CD4-positive, alpha-beta T cell (primary cell): ENCODE measurements at places on chromosomes 1 and 21. TPM values are rescaled to one million over a fixed set of nuclear protein-coding genes. Genes with fewer than 3 reads are reported as not detected.
A peak's percentile ranks its signal among the peaks of the same experiment; 100 is the strongest.

DNA sequence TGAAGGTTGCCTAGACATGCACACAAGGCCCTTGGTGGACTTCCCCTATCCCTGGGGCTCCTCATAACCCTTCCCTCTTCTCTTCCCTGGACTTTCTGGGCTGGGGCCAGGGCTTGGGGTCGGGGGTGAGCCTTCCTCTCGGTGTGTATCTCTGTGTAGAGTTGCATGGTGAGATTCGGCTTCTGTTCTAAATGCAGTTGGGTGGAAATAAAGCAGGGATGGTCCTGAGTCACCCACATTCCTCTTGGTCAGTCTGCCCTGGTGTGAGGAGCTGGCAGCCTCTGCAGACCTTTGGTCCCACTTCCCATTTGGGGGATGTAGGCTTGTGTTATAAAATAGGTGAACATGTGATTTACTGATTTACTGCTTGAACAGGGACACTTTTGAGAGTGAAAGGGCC is 38.0 kb downstream of the ADARB1 start:
- H3K36me3 ChIP-seq = no peaks in the 10 kb centered on the region
- H3K4me3 ChIP-seq = no peak overlapping the region
- DNase-seq = no peak
- peaks cover 23% of the 10 kb centered on the region for H3K4me1 ChIP-seq
- H3K27ac ChIP-seq = no peak overlapping the region

DNA sequence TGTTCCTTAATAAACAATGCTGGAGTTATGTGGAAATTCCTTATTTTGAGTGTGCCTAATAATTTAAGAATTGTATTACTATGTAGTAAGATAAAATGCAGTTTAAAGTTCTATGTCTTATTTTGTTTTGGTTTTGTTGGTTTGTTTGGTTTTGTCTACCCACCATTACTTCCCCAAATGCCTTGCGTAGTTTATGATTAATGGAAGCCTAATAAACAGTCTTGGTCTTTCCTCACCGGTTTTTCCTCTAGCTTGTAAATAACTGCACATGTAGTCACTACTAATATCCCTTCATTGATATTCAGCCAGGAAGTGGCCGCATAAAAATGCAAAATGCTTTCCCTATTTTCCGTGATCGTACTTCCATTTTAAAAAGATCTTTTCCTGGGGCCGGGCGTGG is 2.9 kb downstream of the SDCCAG8 start:
- peaks cover 15% of the 10 kb centered on the region for H3K4me1 ChIP-seq
- no peak overlapping the region for H3K27ac ChIP-seq
- no peaks in the 10 kb centered on the region for H3K27me3 ChIP-seq
- no peak overlapping the region for H3K4me3 ChIP-seq

DNA sequence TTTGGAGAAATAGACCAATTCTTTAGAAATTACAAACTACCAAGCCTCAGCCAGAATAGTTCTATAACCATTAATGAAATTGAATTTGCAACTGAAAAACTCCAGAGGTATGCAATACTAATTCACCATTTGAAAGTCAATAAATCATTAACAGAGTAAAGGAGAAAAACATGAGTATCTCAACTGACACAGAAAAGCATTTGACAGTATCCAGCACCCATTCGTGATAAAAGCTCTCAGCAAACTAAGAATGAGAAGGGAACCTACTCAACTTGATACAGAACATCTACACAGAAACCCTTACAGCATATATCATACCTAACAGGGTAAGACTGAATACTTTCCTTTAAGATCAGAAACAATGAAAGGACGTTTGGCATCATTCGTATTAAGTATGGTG is 54.3 kb downstream of the ST6GALNAC5 start:
- no peaks in the 10 kb centered on the region for H3K27me3 ChIP-seq
- no peak for DNase-seq
- H3K4me1 ChIP-seq = no peaks in the 10 kb centered on the region
- no peaks in the 10 kb centered on the region for H3K36me3 ChIP-seq
- no peak overlapping the region for H3K27ac ChIP-seq

- no peak for DNase-seq
- no peak overlapping the region for H3K4me3 ChIP-seq
- H3K4me1 ChIP-seq = no peaks in the 10 kb centered on the region
- H3K27ac ChIP-seq = no peak overlapping the region
- H3K27me3 ChIP-seq = no peaks in the 10 kb centered on the region
Measured at GRCh38 chr1:156073740-156074139, 8.5 kb downstream of the MEX3A start.

GRCh38 chr1:70205071-70205433 is 327 bp downstream of the LRRC40 start:
- peak overlapping the region; percentile 81 for H3K4me3 ChIP-seq
- H3K27ac ChIP-seq = peak overlapping the region; percentile 97
- H3K36me3 ChIP-seq = peaks cover 7% of the 10 kb centered on the region
- H3K27me3 ChIP-seq = no peaks in the 10 kb centered on the region
- H3K4me1 ChIP-seq = peaks cover 33% of the 10 kb centered on the region
- DNase-seq = no peak

DNA sequence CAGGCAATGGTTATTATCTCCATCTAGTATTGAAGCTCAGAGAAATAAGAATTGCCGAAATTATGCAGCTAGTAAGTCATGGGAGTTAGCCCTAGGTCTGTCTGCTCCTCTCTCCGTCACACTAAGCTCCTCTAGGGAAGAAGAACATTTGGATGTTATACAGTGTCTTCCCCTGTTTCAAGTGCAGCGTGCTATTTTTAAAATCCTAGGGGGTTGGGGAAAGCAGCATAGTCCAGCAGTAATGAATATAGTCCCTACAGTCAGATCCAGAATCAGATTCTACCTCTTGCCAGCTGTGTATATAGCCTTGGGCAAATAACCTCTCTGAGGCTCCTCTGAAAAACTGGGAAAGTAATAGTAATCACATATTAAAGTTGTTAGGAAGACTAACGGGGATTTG is 44.5 kb upstream of the OSBPL9 start:
- DNase-seq = no peak
- H3K27me3 ChIP-seq = no peaks in the 10 kb centered on the region
- H3K27ac ChIP-seq = no peak overlapping the region
- H3K4me1 ChIP-seq = peaks cover 49% of the 10 kb centered on the region

- peaks cover 21% of the 10 kb centered on the region for H3K4me1 ChIP-seq
- H3K36me3 ChIP-seq = no peaks in the 10 kb centered on the region
- H3K27me3 ChIP-seq = peaks cover 33% of the 10 kb centered on the region
- H3K27ac ChIP-seq = no peak overlapping the region
Measured at GRCh38 chr1:154501423-154502065, 475 bp upstream of the TDRD10 start.

DNA sequence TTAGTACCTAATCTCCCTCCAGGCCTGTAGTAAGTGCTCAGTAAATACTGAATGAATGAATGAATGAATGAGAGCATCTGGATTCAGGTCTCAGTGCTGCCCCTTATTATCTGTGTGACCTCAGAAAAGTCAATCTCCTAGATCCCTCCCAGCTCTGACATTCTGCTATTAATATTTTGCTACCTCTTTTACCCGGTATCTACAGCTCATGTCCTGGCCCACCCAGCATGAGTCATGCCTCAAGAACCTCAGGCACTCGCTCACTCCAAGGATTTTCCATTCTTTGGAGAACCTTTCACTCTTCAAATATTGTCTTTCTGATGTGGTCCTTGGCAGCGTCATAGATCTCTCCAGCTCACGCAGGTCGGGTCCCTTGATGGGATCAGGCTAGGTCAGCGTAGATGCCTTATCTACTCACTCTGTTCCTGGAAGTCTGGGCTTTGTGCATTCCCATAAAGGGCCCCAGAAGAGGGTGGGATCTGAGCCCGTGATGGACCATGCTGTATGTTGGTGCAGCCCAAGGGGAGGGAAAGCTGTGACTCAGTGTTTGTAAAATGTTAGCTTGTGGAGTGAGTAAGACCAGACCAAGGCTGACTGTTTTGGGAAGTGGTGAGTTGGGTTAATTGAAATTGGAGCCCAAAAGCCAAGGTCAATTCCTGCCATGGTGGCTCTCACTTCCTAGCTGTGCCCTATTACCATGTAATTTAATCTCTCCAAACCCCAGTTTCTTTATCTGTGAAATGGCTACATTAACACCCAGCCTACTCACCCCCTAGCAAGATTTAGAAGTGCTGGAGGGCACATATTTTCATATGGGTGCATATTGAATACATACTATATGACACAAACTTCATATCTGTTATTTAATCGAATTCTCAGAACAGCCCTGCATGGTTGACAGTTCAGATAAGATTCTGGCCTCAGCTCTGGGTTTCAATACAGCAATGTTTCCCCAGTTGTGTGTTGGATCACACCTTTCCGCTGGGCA is 214.1 kb upstream of the USP24 start:
- H3K27ac ChIP-seq = no peak overlapping the region
- DNase-seq = no peak
- no peaks in the 10 kb centered on the region for H3K4me1 ChIP-seq
- peaks cover 10% of the 10 kb centered on the region for H3K27me3 ChIP-seq
- H3K36me3 ChIP-seq = no peaks in the 10 kb centered on the region
- H3K4me3 ChIP-seq = no peak overlapping the region

DNA sequence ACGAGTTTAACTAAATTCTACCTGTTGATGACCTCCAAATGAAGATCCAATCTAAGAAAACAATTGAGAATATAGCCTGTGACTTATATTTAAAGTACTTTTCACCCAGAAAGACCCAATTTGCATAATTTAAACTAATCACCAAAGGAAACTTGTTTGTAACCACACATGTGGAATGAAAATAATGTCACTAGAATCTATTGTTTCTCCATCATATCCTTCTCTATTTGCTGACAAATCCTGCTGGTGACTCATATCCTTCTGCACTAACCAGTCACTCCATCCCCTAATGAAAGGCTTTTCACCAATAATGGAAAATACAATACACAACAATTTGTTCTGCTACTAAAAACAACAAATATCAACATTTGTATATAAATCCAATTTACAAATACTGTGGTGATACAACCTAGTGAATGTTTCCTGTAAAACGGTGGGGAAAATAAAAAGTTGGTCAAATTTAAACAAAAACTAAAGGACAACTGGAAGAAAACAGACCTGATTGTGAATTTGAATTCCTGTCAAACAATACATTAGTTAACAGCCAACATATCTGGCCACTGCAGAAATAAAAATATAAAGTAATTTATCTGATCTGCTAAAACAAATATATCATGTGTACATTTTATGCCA is 6.5 kb downstream of the PTP4A2 start:
- peak overlapping the region; percentile 5 for H3K27ac ChIP-seq
- H3K4me3 ChIP-seq = peak overlapping the region; percentile 34
- H3K4me1 ChIP-seq = peaks cover 60% of the 10 kb centered on the region
- H3K27me3 ChIP-seq = no peaks in the 10 kb centered on the region

DNA sequence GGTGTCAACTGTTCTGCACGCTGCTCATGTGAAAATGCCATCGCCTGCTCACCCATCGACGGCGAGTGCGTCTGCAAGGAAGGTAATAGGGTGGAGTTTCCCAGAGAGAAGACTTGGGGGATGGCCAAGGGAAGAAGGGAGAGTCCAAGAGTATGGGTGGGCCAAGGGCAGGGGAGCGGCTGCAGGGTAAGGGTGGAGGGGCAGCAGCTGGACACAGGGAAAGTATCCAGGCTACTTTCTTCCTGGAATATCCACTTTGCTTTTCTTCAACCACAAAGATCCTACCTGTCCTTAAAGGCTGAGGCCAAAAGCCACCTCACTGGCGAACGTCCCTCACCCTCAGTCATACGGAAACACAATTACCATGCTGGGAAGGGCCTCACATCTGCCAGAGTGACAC is 11.5 kb upstream of the LRRC71 start:
- H3K36me3 ChIP-seq = no peaks in the 10 kb centered on the region
- H3K4me3 ChIP-seq = no peak overlapping the region
- no peak for DNase-seq

- H3K4me1 ChIP-seq = no peaks in the 10 kb centered on the region
- no peak overlapping the region for H3K27ac ChIP-seq
- no peak overlapping the region for H3K4me3 ChIP-seq
Measured at GRCh38 chr1:93779540-93780165, 98.0 kb upstream of the BCAR3 start.

- no peaks in the 10 kb centered on the region for H3K27me3 ChIP-seq
- no peak overlapping the region for H3K4me3 ChIP-seq
- H3K4me1 ChIP-seq = no peaks in the 10 kb centered on the region
- H3K36me3 ChIP-seq = no peaks in the 10 kb centered on the region
Measured at GRCh38 chr1:72366466-72366865, 84.1 kb upstream of the NEGR1 start.

DNA sequence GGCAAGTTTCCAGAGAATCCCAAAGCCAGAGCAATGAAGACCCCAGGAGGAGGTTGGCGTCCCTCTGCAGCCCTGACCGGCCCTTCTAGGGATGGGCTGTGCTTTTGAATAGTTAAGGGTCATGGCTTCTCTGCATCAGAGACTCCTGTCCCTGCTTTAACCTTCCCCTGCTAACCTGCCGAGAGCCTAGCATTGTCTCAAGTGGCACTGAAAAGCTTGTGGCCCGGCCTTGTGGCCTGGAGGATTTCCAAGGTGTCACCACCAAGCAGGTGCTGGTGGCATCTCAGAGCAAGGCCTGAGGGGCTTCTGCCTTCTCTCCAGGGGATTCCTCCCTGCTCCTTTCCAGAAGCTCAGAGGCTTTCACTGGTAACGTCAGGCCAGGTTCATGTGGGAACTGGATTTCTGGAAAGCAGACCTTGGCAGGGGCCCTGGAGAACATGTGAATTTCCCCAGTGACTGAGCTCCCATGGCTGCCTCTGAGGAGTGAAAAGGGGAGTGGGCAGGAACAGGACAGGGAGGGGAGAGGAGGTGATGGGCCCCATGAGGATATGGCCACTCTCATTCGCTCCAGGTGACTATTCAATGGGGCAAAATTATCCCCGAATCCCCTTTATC is 409.9 kb downstream of the PTPRU start:
- H3K36me3 ChIP-seq = no peaks in the 10 kb centered on the region
- DNase-seq = no peak
- H3K4me1 ChIP-seq = no peaks in the 10 kb centered on the region
- H3K4me3 ChIP-seq = no peak overlapping the region
- H3K27ac ChIP-seq = no peak overlapping the region
- H3K27me3 ChIP-seq = no peaks in the 10 kb centered on the region

DNA sequence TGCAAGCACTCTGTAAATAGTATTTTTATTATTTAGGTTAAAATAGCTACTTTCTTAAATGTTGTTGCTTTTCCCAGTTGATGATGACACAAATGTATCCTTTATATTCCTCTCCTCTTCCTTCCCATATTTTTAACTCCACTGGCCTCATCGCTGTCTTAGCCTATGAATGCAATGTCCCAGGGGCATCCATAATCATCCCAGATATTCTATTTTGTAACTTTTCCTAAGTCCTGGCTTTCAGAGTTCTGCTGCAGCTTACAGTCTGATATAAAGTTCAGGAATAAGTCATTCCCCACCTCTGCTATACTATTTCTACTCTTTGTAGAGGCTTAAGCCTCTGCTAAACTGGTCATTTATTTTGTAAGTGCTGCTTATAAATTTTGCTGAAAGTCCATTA is 58.3 kb downstream of the ASTN1 start:
- DNase-seq = no peak
- no peaks in the 10 kb centered on the region for H3K4me1 ChIP-seq
- H3K27ac ChIP-seq = no peak overlapping the region
- H3K27me3 ChIP-seq = no peaks in the 10 kb centered on the region
- no peaks in the 10 kb centered on the region for H3K36me3 ChIP-seq
- no peak overlapping the region for H3K4me3 ChIP-seq

GRCh38 chr1:207837673-207838072 is 73.3 kb downstream of the CD34 start:
- H3K27ac ChIP-seq = no peak overlapping the region
- peaks cover 82% of the 10 kb centered on the region for H3K4me1 ChIP-seq
- DNase-seq = no peak
- H3K4me3 ChIP-seq = no peak overlapping the region
- H3K27me3 ChIP-seq = no peaks in the 10 kb centered on the region
- H3K36me3 ChIP-seq = peaks cover 31% of the 10 kb centered on the region

- DNase-seq = no peak
- H3K27ac ChIP-seq = no peak overlapping the region
- no peaks in the 10 kb centered on the region for H3K27me3 ChIP-seq
- H3K4me3 ChIP-seq = no peak overlapping the region
Measured at GRCh38 chr1:229238231-229238630, 32.7 kb upstream of the RAB4A start.

Gene ERO1B
- total RNA-seq = 15.2 TPM

Gene RYR2
- total RNA-seq = not detected
